ENCODE measurements at places on chromosomes 1 and 21.

GRCh38 chr1:89954401-89954800, 40.5 kb upstream of the ZNF326 start:
- DNase-seq, result no peak

- DNase-seq, result no peak
These were observed 360.8 kb downstream of the GPATCH2 start for GRCh38 chr1:217270101-217270500.

GRCh38 chr1:193318347-193318746, 131.9 kb upstream of the B3GALT2 start:
- no peak for DNase-seq

- DNase-seq, result no peak
These were observed 207.4 kb upstream of the NRIP1 start for GRCh38 chr21:15272171-15272570.

DNA sequence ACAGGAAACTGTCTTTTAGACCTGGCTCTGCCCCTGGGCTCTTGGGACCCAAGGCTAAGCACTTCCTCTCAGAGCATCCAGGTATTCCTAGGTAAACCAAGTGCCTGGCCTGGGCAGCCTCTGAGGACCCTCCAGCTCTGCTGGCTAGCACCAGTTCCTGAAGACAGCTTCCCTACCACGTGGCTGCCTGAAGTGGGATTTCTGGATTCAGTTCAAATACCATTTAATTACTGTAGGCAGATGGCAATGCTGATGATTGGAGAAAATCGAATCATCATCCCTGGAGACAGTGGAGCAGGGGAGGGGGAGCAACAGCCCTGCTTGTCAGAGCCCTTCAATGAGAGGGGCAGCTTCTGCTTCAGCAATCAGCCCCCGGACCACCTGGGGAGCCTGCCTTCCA, 11.9 kb downstream of the KIF21B start:
- DNase-seq, result no peak

DNA sequence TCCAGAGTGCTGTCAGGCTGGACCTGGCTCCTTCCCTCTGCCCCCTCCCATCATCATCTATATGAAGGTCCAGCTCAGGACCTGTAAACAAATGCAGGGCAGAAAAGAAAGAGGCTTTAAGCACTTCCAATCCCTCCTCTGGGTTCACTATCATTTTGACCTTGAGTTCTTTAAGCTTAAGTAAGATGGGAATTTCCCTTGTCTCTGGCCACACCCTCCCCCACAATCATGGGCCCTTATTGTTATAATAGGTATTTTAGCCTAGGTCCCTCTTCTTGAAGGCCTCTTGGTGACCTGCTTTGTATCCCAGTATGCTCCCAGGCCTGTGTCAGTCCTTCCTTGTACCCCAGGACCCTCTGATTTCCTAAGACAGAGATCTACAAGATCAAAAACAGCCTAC, 45.1 kb upstream of the EPS15 start:
- no peak for DNase-seq

DNA sequence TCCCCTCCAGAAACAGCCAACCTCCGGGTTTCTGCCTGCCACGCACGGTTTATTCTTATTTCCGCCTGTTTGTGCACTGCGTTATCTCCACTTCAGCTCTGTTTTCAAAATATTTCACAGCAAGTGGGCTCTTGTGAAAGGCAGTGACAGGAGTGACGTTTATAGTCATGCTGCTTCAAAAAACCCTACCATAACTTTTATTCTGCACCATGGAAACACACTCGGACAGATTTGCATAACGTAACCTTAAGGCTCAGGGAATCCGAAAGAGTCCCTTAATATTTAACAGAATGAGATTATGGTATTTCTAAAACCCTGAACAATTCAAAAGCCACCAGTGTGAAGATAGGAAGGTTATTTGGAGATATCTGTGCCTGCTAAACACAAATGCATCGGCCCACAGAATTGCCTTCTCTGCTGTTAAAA, 782 bp upstream of the SDE2 start:
- DNase-seq, result no peak

- no peak for DNase-seq
These were observed at the start of gene ITLN1 for GRCh38 chr1:160885042-160885441. ITLN1 (minus strand) TSS chr1:160885180; CDS start chr1:160884877, 303 bp downstream.

GRCh38 chr1:76038287-76039004, 36.1 kb upstream of the ST6GALNAC3 start:
- DNase-seq, result no peak

- DNase-seq, result no peak
These were observed 87.3 kb downstream of the TBX15 start for GRCh38 chr1:118900643-118901440.

DNA sequence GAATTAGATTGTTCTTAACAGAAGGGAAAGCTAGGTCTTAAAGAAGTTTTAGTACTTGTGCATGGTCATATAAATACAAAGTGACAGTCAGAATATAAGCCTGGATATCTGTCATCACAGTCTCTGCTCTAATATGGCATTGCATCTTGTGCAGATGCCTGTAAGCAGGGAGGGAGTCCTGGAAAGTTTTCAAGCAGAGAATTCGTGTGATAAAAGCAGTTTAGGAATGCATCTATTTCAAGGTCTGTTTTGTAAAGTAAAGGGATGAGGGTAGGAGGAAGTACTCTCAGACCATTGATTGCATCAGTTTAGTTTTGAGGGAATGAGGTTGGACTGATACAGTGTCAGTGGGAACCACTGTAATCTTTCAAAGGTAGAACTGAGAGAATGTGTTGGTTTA, 30.6 kb downstream of the IARS2 start:
- DNase-seq, result no peak

DNA sequence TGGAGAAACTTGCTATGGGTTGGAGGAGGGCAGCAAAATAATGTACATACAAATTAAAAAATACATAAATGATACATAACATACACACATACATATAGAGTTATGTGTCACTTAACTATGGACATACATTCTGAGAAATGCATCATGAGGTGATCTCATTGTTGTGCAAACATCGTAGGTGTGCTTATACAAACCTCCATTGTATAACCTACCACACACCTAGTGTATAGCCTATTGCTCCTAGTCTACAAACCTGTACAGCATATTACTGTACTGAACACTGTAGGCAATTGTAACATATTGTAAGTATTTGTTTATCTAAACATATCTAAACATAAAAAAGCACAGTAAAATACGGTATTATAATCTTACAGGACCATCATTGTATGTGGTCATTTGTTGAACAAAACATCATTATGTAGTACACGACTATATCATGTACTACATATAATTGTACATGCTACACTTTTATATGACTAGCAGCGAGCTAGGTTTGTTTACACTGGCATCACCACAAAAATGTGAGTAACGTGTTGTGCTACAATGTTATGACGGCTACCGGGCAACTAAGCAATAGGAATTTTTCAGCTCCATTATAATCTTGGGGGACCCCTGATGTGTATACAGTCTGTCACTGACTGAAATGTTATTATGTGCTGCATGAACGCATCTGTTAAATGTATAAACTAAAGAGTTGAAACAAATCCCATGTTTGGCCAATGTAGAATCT, 35.5 kb downstream of the ITGB3BP start:
- no peak for DNase-seq

- DNase-seq, result no peak
These were observed 73.1 kb upstream of the GJB5 start for GRCh38 chr1:34681480-34682451.

- DNase-seq, result no peak
These were observed 7.9 kb upstream of the IER5 start for GRCh38 chr1:181080556-181080955.

DNA sequence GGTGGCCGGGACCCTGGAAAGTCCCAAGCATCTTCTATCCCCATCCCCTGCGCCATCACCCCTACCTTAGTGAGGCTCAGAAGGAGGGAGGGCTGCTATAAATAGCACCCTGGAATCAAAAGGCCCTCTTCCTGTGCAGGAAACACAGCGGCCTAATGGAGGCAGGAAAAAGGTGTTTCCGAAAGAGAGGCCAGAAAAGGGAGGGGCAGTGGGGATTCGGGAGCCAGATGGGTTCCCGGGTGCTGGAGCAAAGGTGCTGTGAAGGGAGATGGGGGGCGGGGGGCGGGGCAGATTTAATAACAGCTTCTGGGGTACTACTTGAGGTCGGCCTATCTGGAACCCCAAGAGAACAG, 16.6 kb downstream of the NAV1 start:
- no peak for DNase-seq

DNA sequence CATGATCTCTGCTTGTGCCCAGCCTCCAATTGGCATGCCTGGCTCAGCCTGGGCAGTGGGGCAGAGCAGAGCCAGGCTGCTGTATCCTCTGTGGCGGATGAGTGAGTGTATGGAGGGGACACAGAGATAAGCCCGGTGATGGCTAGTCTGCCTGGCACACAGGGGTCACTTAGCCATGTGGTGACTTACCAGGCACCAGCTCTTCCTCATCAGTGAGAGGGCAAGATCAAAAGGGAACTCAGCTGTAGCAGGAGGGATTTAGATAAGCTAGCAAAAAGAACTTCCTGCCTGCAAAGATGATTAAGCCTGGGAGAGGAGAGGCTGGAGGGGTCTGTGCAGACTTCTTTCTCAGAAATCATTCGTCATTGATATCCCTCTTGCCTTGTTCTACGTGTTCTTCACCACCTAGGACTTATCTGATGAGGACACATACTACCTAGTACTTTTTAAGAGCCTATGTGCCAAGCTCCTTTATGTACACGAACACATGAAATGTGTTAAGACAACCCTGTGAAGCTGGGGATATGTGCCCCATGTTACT, 7.9 kb downstream of the KIF21B start:
- DNase-seq, result no peak

DNA sequence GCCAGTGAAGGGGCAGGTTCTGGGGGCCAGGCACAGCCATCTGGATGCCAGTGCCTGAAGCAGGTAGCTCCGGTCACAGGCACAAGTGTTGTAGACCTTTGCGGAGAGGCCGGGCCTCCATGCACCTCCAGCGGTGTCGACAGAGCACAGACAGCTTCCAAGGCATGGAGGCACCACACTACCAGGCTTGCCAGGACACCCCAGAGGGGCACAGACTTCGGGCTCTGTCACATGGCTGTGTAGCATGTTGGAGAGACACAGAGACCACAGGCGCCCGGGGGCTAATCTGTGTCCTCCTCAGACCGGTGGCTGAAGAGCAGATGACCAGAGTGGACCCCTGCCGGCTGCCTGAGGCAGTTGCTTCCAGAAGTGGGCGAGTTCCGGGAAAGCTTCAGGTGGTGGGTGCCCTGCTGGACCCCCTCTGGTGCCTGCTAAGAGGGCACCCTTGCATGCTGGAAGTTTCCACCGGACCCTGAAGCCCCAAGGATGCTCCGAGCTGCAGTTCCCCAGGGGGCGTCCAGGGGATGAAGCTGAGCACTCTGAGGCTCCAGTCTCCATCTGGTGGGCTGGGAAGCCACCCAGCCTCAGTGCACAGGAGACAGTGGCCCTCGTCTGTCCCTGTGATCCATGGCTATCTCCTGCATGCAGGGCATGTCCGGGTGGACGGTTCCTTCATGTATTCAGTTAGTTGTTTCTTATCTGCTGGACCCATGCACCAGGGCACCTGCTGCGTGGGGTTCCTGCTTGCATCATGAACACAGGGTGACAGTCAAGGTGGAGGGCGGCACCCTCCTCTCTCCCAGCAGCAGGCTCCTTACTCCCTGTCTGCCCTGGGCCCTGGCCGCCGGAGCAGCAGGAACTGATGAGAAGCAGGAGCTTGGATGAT, 82.4 kb downstream of the OBSCN start:
- no peak for DNase-seq

GRCh38 chr1:232049335-232049734, 422.7 kb downstream of the DISC1 start:
- DNase-seq, result no peak

GRCh38 chr1:186154651-186155050, 220.4 kb downstream of the TPR start:
- no peak for DNase-seq

DNA sequence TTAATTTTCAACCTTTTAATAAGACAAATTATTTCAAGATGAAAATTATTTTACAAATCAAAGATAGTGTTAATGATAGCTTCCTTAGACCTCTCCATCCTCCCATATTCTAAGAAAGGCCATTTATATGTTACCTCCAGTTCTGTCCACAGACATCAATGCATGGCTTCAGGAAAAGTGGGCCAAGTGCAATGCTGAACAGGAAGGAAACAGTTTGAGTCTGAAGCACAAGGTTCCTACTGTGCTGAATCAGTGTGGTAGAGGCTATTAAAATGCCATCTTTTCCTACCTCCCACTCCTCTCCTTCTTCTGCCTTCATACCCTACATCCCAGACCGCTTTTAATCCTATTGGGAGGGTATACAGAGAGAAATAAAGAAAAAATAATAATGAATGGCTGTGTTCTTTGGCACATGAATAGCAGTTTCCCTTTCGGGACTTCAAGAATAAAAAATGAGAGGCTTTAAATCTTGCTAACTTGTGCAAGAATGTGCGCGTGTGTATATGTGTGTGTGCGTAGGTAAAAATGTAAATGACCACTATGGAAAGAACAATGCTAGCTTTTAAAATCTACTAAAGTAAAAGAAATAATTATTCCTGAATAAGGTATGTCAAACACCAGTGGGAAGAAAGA, 62.6 kb upstream of the C1orf105 start:
- DNase-seq, result no peak

- DNase-seq, result no peak
These were observed 26.0 kb upstream of the POFUT2 start for GRCh38 chr21:45313682-45314081.

- no peak for DNase-seq
These were observed 141.4 kb downstream of the NR5A2 start for GRCh38 chr1:200168926-200169325.

GRCh38 chr1:75710832-75711231, 13.7 kb upstream of the ACADM start:
- no peak for DNase-seq

GRCh38 chr1:8965121-8965820, 19.6 kb downstream of the CA6 start:
- no peak for DNase-seq

GRCh38 chr1:119564548-119564947, 57.5 kb downstream of the HSD3B1 start:
- no peak for DNase-seq

DNA sequence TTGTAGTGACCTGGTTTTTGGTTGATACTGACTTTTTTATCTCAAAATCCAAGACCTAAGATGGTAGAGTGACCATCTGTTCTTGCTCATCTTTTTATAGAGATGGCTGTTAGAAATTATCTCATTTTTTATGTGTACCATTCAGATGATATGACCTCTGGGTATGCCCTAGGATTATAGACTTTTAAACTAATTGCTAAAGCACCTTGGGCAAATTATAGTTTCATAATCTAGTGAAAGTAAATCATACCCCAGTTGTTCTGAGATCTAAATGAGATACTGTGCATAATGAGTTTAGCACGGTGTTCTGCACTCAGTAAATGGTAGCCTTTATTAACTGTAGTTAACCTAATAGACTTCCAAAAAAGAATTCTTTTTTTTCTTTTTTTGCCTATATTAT, 182.6 kb upstream of the L1TD1 start:
- DNase-seq, result no peak

Measured in activated naive CD4-positive, alpha-beta T cell (primary cell).